Activated naive CD4-positive, alpha-beta T cell treated with Interleukin-2 at 50 U/mL for 16 hours (primary cell): ENCODE measurements at places on chromosomes 1 and 21.

- no peak for DNase-seq
These were observed 25.5 kb downstream of the B3GALT5 start for GRCh38 chr21:39638281-39638680.

- DNase-seq: peak; percentile 66
These were observed at the start of gene PSEN2 for GRCh38 chr1:226870401-226871279. PSEN2 (plus strand) TSS chr1:226870616; CDS start chr1:226881908, 11,292 bp downstream.

GRCh38 chr1:15705184-15705566 is 21.1 kb downstream of the PLEKHM2 start:
- DNase-seq: no peak

DNA sequence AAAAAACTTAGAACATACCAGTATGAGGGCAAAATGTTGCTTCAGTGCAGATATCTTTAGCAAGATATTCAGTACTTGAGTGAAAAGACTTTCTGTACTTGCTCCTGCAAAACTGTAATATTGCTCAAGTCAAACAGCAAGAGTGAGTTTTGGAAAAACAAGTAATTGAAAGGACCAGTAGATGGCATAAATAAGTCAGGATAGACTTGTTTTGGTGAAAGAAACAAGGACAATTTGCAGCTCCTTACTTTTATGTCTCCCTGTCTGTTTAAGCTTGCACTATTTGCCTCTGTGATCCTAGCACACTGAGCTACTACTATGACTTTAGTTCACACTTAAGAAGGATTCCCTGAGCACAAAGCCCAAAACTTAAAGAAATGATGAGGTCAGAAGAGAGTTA is 39.1 kb downstream of the IFI44 start:
- no peak for DNase-seq

DNA sequence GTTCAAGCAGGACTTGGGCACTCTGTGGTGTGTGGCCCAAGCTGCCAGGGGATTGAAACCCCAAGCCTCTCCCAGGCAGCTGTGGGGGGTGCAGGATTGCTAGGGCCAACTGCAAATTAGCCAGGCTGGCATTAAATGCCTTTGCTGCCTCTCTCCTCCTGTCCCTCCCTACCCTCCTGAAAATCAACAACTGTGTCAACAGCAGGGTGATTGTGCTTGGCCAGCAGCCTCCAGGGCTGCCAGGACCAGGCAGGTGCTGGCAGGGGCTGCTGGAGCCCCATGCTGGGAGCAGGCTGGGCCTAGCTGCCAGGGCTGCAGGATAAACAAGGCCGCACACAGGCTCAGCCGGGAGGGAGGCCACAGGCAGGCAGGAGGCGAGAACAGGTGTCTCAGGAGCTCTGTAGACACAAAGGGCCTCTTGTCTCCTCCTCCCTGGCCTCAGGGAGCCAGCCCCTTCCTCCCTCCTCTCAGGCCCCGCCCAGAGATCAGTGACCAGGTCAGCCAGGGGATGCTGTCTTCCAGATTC is 11.4 kb downstream of the SOX13 start:
- DNase-seq: no peak

DNA sequence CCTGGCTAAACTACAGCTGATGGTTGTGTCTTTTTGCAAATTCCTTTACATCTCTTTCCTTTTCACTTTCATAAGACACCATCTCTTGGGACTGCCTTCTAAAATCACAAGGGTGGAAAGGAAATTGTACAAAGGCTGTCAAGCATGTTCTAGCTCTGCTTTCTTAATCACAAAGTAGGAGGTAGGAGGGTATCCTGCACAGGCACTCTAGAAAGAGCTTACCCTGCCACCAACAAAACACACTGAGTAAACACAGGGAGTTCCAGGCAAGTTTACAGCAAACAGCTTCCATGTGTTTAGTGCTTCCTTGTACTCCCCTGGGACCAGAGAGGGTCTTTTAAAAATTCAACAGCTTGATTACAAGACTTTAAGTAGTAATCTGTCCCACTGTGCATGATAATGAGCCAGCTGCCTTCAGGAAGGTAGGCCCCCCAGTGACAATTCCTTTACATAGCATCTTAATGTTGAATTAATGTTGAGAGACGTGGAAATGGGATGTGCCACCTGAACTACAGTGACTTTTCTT is 2.4 kb downstream of the PLPP3 start:
- no peak for DNase-seq

DNA sequence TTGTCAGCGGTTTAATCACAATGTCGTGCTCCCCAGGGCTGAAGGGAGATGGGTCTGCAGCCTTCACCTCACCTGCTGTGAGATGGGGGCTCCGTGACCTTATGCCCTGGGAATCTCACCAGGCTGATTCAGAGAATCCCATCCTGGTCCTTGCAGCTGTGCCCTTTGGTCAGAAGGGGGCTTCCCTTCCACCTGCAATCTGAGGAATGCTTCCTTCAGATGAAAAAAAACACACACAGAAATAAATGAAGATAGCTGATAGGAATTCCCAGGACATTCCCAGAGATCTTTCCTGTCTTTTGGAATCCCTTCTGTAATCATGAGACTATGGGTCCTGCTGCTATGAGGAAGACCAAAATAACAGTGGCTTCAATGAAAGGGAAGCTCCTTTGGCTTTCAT is 127.0 kb upstream of the VAMP3 start:
- no peak for DNase-seq

DNA sequence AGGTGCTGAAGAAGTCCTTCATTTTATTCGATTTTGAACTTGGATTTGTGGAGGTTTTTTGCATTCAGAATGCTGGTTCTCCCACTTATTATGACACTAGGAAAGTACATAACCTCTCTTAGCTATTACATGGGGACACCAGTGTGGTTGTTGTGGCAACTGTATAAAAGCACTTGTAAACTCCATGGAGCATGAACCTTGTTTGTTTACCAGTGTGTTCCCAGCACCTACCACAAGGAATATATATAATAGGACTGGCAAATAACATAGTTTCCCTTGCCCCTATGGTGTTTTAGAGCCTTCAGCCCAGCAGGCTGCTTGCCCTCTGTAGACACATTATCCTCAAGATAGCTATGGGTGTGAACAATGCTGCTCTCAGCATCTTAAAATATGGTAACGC is 43.1 kb downstream of the RASSF5 start:
- DNase-seq: no peak

- DNase-seq: no peak
These were observed 121.9 kb upstream of the TSPAN2 start for GRCh38 chr1:115211071-115211745.

DNA sequence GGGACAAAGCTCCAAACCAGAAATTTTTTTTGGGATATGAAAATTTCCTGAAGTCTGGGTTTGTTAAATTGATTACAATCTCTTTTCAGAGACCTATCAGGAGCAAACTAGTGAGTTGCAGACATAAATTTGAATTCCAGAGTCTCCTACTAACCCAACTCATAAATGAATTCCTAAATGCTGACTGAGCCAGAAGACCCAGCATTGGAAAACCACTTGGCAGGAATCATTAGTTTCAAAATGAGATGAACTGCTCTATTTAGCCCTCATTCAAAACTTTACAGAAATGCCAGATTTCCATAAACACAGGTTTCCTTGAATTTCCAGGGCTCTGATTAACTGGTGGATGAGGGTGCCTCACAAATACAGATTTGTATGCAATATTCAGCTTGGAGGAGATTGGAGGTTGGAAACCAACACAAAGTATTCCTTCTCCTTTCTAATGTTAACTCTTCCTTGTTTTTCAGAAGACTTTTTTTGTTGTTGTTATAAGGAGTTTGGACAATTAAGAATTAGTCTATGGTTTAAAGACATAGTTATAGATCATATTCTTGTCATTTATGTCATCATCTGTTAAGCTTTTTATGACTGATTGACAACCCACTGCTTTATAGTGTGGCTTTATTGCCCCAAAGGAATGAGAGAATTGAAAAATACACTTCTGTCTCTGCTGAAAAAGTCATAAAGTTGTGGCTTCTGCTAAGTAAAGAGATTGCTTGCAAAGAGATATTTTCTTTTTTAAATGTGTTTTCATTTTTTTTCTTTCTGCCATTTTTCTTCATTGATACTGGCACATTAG is 222.8 kb downstream of the HLX start:
- DNase-seq: no peak

DNA sequence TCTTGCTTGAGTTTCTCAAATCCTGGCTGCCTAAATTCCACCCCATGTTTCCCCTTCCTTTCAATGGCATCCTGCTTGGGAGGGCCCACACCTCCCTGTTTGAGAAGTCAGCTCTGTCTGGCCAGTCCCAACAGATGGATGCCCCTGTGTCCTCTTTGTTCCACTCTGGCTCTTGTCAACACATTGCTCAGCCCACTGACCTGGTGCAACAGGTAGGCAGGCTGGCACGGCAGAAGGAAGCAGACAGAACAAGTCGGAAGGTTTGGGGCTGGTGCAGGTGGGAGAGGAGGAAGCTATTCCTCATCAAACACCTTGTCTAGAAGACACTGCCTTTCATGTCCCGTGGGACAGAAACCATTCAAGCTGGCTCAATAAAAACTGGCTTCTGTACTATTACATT is 22.7 kb downstream of the KCNQ4 start:
- DNase-seq: no peak

GRCh38 chr1:231575472-231575871 is 47.0 kb downstream of the TSNAX start:
- DNase-seq: no peak

DNA sequence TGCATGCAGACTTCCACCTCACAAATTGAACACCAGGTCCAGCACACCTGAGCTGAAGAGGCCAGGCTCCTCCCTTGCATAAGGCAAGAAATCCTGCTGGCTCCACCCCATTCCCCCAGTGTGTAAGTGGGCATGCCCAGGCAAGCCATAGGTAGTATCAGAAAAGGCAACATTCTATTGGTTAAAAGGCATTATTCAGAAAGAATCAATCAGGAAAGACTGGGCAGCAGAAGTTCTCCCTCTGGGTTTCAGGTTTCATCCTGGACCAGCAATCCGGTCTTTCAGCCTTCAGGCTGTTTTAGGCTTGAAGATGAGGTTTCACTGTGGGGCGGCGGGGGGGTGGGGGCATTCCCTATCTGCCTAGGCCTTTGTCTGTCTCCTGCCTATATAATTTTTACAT is 42.0 kb upstream of the LHX8 start:
- no peak for DNase-seq

- DNase-seq: no peak
These were observed 32.2 kb downstream of the ETS2 start for GRCh38 chr21:38837806-38838461.

DNA sequence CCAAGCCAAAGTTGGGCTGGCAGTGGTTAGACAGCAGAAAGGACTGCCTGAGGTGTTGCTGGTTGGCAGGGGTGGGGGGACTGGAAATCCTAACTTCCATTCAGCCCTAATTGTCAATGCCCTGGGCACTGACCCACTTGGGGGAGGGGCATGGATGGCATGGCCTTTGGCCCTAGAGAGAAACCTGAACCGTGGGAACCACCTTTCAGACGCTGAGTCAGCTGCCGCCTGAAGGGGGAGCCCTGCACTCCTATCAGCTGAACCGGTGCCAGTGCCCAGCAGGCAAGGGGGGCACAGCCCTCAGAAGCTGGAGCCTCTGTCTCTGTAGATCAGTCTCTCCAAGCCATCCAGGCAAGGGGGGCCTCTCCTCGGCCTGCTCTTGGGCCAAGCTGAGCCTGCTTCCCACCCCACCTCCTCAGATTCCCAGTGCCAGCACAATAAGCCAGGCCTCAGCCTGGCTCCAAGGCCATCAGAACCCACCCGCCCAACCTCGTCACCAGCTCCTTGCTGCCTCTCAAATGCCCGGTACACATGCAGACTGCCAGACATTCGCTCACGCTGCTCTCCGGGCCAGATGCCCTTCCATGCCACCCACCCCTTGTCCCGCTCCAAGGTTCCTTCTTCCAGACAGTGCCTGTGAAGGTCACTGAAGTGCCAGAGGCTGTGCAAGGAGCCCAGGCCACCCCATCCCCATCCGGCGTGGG is 11.6 kb downstream of the TINAGL1 start:
- peak; percentile 56 for DNase-seq

DNA sequence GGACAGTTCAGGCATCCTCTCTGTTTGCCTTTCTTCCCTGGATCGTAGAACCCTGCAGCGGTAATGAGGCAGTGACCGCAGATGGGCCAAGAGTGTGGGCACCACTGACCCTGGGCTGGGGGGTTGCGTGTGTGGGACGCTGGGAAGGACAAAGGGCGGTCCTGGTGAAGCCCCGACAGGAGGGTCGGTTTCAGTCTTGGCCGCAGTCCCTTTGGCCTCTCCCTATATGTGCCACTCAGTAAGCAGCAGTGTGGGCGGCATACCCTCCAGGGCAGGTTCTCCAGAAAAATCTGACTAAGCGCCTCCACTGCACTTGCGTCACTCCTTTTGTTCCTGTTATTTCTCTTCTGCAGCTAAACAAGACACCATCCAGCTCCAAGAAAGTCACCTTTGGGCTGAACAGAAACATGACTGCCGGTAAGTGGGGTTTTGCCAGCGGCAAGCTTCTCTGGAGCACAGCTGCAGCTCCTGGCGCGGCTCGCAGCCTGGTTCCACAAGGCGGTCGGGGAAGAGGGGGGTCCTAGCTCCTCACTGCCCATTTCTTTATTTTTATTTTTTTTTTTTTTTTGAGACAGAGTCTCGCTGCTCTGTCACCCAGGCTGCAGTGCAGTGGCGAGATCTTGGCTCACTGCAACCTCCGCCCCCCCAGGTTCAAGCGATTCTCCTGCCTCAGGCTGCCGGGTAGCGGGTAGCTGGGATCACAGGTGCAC is 27.7 kb upstream of the PDXK start:
- DNase-seq: no peak

- DNase-seq: no peak
These were observed 5.8 kb downstream of the CLEC20A start for GRCh38 chr1:178490967-178491366.

- DNase-seq: no peak
These were observed 140.2 kb upstream of the JUN start for GRCh38 chr1:58924016-58924565.

GRCh38 chr21:23507501-23507900 is 2099.8 kb downstream of the MRPL39 start:
- no peak for DNase-seq

- DNase-seq: no peak
These were observed 198.5 kb upstream of the FMN2 start for GRCh38 chr1:239893127-239893731.

DNA sequence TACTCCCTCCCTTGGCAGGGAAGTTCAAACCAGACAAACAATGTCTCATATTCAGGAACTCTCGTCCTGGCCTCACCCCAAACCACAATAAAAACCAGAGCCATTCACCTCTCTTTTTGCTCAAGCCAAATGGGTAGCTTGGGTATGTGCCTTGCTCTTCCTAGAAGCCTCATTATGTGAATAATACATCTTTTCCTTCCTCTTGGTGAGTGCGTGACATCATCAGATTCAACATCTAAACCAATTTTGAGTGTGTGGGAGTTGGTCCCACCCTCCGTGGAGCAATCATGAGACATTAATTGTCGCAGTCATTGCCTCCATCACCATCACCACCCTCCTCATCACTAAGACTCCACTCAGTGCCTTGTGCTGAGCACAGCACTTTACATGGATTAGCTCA is 482.9 kb downstream of the PTPRU start:
- no peak for DNase-seq

- no peak for DNase-seq
These were observed 53.0 kb upstream of the SPATA6 start for GRCh38 chr1:48524892-48525467.

DNA sequence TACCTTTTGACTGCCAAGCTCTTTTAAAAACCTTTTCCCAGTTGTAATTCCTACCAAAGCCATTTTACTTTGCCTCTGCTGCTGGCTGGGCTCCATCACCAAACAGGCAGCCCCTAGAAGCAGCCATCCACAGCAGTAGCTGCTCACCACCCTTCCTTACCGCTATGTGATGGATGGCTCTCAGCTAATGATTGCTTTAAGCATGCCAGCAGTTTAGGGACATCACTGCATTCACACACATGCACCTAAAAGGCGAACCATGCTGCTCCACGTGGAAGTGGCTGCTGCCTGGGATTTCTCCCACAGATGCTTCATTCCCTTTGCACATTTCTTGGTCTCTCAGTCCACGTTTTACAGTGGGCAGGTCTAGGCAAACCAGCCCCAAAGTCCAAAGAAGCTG is 46.3 kb upstream of the PDE9A start:
- DNase-seq: no peak
